ELF-1 (cell line): ENCODE measurements at places on chromosomes 16 and 17.
A peak's percentile ranks its signal among the peaks of the same experiment; 100 is the strongest.

- no peak for DNase-seq
Measured at GRCh38 chr17:80363518-80364090, 51.4 kb upstream of the ENDOV start.

- DNase-seq: peak; percentile 31
Measured at GRCh38 chr17:36614933-36615332, 13.6 kb downstream of the MRM1 start.

- no peak for DNase-seq
Measured at GRCh38 chr16:22727285-22728166, 86.4 kb upstream of the HS3ST2 start.

- DNase-seq: no peak
Measured at GRCh38 chr16:705431-706188, at the start of gene FBXL16. TSS of gene FBXL16 (minus strand) at chr16:705801. CDS start at chr16:697405, 8,396 bp downstream.

GRCh38 chr17:49980703-49981197 lies 11.8 kb downstream of the DLX4 start:
- DNase-seq: peak; percentile 96

DNA sequence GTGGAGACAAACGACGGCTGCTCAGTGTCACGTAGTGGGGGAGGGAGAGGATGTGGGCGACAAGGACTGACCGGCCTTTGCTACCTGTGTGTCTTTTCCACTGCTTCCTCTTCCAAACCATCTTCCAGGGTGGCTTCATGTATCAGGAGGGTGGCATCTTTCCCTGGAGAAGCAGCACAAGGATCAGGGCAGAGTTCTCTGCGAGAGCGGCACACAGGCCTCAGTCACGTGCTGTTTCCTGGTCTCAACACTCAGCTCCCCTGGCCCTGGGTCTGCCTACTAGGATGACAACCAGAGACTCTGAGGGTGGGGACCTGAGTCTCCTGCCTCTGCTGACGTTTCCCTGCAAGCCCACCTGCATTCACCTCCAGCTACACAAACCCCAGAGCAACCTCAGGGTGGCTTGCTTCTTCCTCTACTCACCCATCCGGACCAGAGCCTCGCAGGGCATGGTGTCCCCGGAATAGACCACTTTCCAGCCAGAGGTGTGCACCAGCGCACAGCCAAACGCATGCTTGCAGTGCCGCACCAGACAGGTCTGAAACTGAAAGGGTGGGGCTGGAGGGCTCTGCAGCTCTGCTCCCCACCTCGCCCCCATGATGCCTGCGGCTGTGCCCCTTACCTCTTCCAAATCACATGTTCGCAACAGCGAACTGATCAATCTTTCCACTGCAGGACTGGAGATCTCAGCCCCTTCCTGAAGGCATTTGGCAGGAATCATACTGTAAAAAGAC lies 23.3 kb downstream of the ELAC2 start:
- no peak for DNase-seq

- DNase-seq: no peak
Measured at GRCh38 chr17:83062011-83062817, 17.2 kb upstream of the METRNL start.

DNA sequence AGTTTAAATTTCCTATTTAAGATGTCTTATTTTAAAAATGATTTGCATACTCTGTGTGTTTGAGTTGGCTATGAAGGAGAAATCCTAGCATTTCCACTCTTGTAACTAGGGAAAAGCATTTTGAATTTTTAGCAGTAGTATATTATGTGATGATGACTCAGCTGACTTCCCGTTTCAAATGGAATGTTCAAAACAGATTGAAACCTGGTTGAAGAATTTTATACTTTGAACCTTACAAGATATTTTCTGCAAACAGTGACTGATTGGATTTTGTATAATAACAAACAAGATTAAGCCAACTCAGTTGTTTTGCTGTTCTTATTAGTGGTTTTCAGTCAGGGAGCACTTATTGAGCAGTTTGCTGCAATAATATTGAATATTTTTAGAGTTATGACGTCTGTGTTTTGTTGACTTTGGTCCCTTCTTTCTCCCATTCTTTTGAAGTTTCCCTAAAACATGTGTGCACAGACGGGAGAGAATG lies 8.0 kb downstream of the TNRC6A start:
- DNase-seq: no peak

DNA sequence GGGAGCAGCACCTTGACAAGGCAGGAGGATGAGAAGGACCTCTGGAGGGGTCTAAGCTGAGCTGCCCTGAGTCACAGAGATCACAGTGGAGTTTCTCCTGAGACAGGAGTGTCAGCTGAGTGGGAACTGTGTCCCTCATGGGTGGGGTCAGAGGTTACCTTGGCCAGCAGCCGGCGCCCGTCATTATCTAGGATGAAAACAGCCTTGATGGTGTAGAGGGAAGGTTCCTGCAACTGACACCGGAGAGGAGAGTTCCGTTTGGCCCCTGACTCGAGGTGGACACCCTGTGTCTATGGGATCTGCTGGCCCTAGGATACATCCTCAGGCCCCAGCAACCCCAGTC lies 933 bp downstream of the COPZ2 start:
- DNase-seq: no peak

GRCh38 chr16:74601126-74601871 lies 5.6 kb downstream of the GLG1 start:
- DNase-seq: no peak

GRCh38 chr17:38579934-38580333 lies 25.8 kb downstream of the SRCIN1 start:
- peak; percentile 76 for DNase-seq

DNA sequence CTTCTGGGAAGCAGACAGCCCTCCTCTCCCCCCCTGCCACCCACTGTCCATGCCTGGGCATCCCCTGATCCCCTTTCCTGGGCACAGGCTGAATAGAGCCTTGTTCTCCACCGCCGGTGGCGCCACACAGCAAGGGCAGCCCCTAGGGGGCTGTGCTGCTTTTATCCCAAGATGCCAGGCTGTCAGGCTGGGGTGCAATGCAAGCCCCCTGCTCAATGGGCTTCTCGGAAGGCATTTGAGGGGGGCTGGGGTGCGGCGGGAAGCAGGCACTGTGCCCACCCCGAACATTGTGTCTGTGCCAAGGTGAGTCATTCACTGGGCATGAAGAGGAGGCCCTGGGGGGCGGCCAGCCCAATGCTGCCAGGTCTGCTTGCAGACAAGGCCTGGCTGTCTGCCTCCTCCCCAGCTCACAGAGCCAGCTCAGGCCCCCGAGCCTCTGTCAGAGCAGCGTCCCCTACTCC lies 1.5 kb upstream of the GFAP start:
- no peak for DNase-seq

DNA sequence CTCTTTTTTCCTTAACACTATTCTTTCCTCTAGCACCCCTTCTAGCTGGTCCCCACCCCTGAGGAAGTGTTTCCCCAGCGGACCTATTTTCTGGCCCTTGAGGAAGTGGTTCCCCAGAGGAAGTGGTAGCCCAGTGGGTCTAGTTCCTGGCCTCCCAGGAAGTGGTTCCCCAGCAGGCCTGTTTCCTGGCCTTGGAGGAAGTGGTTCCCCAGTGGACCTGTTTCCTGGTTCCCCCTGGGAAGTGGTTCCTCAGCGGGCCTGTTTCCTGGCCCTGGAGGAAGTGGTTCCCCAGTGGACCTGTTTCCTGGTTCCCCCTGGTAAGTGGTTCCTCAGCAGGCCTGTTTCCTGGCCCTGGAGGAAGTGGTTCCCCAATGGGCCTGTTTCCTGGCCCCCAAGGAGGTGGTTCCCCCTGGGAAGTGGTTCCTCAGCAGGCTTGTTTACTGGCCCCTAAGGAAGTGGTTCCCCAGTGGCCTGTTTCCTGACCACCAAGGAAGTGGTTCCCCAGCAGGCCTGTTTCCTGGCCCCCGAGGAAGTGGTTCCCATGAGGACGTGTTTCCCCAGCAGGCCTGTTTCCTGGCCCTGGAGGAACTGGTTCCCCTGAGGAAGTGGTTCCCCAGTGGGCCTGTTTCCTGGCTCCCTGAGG lies 58.3 kb downstream of the NTN1 start:
- no peak for DNase-seq

DNA sequence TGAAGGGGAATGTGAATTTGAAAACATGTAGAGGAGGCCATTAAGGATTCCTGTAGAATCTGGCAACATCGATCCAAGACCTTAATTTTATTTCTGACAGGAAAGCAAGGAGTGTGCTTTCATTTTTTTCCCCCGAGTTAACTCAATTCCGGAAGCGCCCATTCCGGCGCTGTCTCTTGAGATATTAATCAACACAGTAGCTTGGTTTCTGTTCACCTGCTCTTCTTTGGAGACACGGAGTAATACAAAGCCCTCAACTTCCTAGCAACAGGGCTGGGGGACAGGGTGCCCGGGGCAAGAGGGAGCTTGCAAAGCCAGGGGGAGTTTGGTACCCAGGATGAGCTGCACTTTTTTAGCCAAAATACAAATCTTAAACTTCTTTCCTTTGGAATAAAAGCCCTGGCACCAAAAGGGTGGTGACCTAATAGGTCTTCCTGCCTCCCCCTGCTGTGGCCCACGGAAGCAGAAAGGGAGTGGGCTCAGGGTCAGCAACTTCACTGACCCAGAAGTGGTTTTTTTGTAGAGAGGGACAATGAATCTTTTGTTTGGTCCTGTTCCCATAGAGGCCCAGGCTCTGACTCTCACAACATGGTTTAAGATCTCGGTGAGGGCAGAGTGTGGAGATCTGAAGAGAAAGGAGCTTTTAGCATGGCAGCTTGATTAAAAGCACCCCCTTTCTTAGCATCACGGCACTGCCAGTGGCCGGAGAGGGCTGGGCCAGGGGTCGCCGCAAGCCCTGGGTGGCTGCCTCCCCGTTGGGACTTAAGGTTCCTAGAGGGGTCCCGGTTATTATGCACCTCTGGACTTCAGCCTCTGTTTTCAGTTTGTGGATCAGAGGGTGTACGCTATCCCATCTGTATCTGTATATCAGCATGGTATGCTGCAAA lies 207.3 kb downstream of the CCDC182 start:
- DNase-seq: no peak

- DNase-seq: no peak
Measured at GRCh38 chr17:13631529-13631928, 29.8 kb upstream of the HS3ST3A1 start.

GRCh38 chr17:81336930-81337325 lies 41.8 kb upstream of the SLC38A10 start:
- DNase-seq: no peak

- no peak for DNase-seq
Measured at GRCh38 chr17:41663451-41664171, 25.1 kb upstream of the EIF1 start.

- peak; percentile 51 for DNase-seq
Measured at GRCh38 chr17:81076141-81076679, 41.3 kb downstream of the BAIAP2 start.

- DNase-seq: peak; percentile 56
Measured at GRCh38 chr16:88992351-88993165, 15.6 kb upstream of the CBFA2T3 start.

- DNase-seq: no peak
Measured at GRCh38 chr16:69131167-69131838, 1.1 kb downstream of the CHTF8 start.

DNA sequence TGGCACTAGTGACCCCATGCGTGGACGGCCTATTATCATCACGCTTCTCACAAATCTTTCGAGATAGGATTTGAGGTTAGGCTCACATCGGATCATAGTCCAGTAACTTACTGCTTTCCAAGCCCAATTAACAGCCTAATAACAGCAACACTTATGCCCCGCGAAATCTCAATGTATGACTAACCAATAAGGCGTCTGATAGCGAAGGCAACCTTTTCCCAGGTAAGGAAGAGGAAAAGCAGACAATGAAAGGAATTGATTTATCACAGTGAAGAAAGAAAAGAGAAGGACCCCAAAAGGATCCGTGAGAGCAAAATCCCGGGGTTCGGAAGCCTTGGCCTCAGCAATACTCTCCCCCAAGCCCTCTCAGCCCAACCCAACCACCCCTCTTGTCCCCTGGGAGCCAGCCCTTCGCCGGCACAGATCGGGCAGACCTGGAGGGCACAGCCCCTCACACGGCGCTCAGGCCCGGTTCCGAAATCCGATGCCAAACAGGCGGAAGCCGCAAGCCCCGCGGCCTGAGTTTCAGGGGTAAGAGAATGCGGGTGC lies 534 bp downstream of the GPATCH8 start:
- no peak for DNase-seq

GRCh38 chr16:69932228-69932627 lies 18.9 kb upstream of the CLEC18A start:
- no peak for DNase-seq

DNA sequence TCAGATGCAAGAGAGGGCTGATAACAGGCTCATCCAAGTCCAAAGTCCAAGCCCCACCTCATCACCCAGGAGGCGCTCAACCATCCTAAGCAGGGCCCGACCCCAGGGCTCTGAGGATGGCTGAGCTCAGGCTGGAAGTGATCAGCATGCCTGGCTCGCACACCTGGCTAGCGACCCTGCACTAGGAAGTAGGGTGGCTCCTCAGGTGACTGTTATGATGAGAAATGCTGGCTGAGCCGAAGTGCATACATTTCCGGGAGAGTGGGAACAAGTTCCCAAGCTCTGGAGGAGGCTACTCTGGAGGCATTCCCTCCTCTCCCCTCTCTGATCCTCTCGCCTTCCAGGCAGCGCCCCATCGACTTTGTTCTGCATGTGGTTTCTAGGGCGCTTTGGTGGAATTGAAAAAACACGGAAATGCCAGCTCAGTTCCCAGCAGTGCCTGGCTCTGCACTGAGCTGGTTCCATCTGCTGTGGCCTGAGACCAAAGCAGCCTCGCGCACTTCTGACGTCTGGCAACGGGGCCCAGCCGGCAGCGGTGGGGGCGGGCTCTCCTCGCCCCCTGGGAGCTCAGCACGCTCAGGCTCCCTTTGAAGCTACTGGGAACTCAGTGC lies 130.3 kb downstream of the IRF8 start:
- DNase-seq: peak; percentile 74

GRCh38 chr17:67456889-67457288 lies 79.8 kb downstream of the PITPNC1 start:
- no peak for DNase-seq

- DNase-seq: no peak
Measured at GRCh38 chr16:57518520-57518919, 17.9 kb downstream of the CCDC102A start.

GRCh38 chr16:681746-682427 lies 1.7 kb downstream of the STUB1 start:
- no peak for DNase-seq

DNA sequence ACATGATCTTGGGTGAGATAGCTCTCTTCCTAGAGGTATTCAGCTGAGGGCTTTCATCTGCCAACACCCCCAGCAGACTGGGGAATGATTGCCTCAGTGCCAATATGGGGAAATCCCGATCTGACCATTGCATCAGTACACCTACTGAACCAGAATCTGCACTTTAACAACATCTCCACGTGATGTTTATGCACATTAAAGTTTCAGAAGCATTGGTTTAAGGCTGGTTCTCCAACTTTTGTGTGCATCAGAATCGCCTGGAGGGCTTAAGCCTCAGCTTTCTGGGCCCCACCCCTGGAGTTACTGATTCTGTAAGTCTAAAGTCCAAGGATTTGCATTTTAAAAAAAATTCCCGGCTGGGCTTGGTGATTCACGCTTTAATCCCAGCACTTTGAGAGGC lies 123.6 kb upstream of the MED13 start:
- peak; percentile 61 for DNase-seq

- DNase-seq: no peak
Measured at GRCh38 chr16:72404299-72404698, 232.3 kb upstream of the PMFBP1 start.

DNA sequence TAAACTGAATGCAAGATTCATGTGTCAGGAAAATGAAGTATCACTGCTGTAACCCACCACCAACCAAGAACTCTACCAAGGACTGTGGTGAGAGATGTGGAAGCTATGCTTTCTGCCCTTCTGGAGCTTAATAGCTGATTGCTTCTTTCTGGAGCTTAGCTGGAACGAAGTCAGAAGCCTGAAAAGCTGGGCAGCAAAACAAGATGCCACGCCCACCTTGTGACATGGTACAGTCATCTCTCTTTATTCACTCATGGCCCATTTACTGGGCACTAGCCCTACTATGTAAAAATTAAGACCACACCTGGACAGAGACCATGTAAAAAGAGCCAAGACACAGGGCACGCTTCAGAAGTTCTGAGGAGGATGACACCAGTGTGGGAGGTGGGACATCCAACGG lies 48.1 kb downstream of the TEX2 start:
- DNase-seq: no peak
